ENCODE measurements at places on chromosomes 13 and 19. TPM values are rescaled to one million over a fixed set of nuclear protein-coding genes. Genes with fewer than 3 reads are reported as not detected.

The CA11 gene
- 12.7 TPM for total RNA-seq

The CERS1 gene
- 5.5 TPM for total RNA-seq

The NTF4 gene
- total RNA-seq: 0.42 TPM

The PRODH2 gene
- 0.57 TPM for total RNA-seq

The FSD1 gene
- 9.6 TPM for total RNA-seq

The EPS8L1 gene
- 5.0 TPM for total RNA-seq

The KRTDAP gene
- total RNA-seq: not detected

The GPC5 gene
- total RNA-seq: 0.09 TPM

The OR1M1 gene
- total RNA-seq: not detected

The CBARP gene
- total RNA-seq: 4.3 TPM

The ZNF20 gene
- total RNA-seq: not detected

The GARIN5A gene
- total RNA-seq: 2.0 TPM

The ARHGAP33 gene
- total RNA-seq: 4.9 TPM

The NLRP5 gene
- 0.03 TPM for total RNA-seq

The TRIM28 gene
- 606 TPM for total RNA-seq
